Urinary bladder (tissue), 4 donors: ENCODE measurements at places on chromosomes 7 and 10. TPM values are rescaled to one million over a fixed set of nuclear protein-coding genes. Genes with fewer than 3 reads are reported as not detected.

Gene HIBADH
- 52.4 TPM for total RNA-seq

Gene MYOF
- total RNA-seq, result 99.1 TPM

- no peak for DNase-seq
These were observed 15.5 kb downstream of the CREB3L2 start for GRCh38 chr7:137986252-137987017.

Gene GJD4
- not detected for total RNA-seq

- DNase-seq, result no peak
These were observed 48.4 kb upstream of the FZD8 start for GRCh38 chr10:35690534-35690933.

GRCh38 chr7:35649711-35650110 is 45.2 kb downstream of the HERPUD2 start:
- DNase-seq, result no peak

DNA sequence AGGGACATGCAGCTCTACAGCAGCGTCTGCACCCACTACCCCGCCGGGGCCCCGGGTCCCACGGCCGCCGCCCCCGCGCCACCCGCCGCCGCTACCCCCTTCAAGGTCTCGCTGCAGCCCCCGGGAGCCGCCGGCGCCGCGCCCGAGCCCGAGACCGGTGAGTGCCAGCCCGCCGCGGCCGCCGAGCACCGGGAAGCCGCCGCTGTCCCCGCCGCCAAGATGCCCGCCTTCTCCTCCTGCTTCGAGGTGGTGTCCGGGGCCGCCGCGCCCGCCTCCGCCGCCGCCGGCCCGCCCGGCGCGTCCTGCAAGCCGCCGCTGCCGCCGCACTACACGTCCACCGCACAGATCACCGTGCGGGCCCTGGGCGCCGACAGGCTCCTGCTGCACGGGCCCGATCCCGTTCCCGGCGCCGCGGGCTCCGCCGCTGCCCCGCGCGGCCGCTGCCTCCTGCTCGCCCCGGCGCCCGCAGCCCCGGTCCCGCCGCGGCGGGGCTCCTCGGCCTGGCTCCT is 631 bp downstream of the OTUD1 start:
- DNase-seq, result no peak

DNA sequence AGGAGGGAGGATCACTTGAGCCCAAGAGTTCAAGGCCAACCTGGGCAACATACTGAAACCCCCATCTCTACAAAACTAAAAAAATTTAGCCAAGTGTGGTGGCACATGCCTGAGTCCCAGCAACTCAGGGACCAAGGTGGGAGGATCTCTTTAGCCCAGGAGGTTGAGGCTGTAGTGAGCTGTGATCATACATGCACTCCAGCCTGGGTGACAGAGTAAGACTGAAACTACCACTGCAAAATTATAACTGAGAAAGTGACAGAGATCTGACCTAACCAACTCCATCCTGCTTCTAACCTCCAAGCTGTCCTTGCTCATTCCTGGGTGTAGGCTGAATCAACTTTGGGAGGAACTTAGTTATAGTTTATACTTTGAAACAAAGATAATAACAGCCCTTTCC is 59.4 kb downstream of the HTR7 start:
- no peak for DNase-seq

Gene FZD8
- 8.2 TPM for total RNA-seq

GRCh38 chr10:71087622-71088021 is 124.7 kb upstream of the UNC5B start:
- no peak for DNase-seq

Gene NUTM2E
- total RNA-seq, result not detected

GRCh38 chr7:100642534-100642907 is 1.2 kb upstream of the TFR2 start:
- DNase-seq, result no peak

- DNase-seq, result no peak
These were observed 57.0 kb downstream of the PRKAG2 start for GRCh38 chr7:151819866-151820265.

DNA sequence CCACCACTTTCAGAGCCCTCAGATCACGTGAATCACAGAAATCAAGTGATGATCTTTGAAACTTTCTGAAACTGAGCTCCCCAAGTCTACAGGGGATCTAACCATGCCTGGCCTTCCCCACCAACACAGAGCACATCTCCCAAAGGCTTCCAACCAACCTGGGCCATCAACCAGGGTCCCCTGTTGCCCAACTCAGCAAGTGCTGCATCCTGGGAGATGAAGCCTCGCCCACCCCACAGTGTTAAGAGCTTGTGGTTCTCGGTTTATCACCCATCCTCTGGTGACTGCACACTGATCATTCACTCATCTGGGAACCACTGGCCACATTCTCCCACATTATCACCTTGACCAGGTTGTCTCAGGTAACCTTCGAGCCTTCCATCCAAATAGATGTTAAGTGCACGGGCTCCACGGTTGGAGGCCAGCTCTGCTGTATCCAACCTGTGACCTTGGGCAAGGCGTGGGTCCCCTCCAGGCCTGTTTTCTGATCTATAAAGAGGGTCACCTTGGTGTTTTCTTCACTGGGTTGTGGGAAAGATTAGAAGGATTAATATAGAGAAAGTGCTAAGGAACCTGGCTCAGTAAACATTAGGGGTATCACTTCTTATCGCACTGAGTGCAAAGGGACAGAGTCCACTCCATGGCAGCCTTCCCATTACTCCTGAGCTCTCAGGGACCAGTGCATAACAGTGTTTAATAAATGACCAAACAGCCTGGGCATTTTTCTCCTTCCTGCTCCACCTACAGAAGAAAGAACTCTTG is 3.6 kb downstream of the ZNF488 start:
- no peak for DNase-seq

- DNase-seq, result no peak
These were observed 1.3 kb downstream of the EGR2 start for GRCh38 chr10:62814756-62815380.

Gene TRPV5
- total RNA-seq, result 0.26 TPM

Gene PRPS1L1
- not detected for total RNA-seq

Gene SFTPA1
- not detected for total RNA-seq

Gene BLVRA
- total RNA-seq, result 16.2 TPM

GRCh38 chr10:89978081-89978480 is 276.7 kb downstream of the KIF20B start:
- no peak for DNase-seq

DNA sequence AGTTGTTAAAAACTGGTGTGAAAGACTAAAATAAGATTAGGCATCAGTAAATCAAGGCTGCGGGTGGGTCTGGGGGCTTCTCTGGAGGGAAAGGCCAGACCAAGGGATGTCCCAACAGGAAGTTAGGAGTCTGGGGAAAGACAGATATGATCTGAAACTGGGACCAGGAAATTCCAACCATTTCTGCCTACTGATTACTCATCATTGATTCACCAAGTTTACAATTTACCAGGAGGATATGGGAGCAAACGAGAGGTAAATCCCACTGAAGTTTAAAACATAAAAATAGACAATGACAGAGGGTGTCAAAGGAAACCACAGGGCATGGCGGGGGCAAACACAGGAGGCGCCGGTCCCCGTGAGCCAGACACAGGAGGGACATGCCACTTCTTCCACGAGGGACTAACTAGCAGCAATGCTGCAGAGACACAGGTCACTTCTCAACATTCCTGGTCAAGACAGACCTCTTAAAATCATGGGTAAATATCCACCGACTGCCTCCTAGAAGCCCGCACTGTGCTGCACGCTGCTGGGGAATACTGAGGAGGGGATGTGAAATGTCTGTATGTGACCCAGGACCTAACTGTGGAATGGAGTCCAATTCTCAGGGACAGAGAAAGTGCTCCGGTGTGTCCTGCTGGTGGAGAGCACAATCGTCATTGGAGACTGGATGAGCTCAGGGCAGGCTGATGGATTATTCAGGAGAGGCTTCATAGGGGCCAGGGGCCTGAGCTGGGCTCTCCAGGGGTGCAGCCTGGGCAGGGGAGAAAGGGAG is 153.4 kb upstream of the KLF14 start:
- no peak for DNase-seq

Gene HOXA4
- 1.0 TPM for total RNA-seq

DNA sequence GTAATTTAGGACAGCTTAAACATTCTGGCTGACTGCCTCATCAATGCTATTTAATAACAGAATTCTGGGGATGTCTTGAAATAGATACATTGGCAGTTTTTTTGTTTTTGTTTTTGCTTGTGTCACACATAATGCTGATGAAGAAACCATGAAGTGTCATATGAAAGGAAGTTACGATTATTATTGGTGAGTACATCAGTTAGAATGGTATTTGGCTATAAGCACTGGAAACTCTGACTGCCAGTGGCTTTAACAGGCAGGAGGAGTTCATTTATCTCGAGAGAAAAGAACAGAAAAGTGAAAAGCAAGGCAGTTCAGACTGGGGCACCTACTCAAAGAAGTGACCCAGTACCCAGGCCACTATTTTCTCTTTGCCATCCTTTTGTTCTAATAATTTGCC is 18.1 kb downstream of the LSM8 start:
- DNase-seq, result no peak

DNA sequence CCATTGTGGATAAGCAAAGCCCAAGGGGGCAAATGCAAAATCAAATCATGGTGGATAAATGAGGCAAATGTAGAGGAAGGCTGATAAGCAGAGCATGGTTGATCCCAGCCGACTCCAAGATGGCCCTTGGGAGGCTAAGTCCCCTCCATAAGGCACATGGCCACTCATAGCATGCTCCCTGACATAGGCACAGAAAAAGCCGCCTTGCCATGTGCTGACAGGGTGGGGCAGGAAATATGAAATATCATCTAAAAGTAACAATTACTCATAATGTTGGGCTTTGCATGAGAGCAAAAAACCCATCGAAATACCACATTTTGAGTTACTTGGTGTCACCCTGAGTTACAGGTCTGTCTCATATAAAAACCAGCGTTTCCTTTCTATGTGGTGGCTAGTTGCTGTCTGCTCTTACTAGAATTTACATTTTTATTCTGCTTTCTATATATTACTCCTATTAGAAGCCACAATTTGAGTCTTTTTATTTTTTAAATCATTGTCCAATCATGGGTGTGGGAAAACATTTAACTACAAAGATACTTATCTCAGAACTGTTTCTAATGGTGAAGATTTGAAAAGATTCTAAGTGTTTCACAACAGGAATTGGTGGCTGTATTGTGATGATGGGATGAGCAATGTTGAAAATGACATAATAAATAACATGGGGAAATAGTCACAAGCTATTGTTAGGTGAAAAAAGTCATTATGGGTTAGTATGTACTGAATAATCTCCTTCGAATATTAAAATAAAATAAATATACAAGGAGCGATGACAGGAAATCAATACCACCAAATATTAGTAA is 102.7 kb downstream of the CUBN start:
- no peak for DNase-seq

Gene ANKMY2
- total RNA-seq, result 53.1 TPM

GRCh38 chr10:24382979-24383663 is 174.2 kb downstream of the KIAA1217 start:
- peak; percentile 25 for DNase-seq

Gene FAM237B
- not detected for total RNA-seq

Gene NPY
- total RNA-seq, result 4.3 TPM

GRCh38 chr10:117970962-117971361 is 75.8 kb downstream of the RAB11FIP2 start:
- DNase-seq, result no peak

- no peak for DNase-seq
These were observed 107.6 kb downstream of the ADCY1 start for GRCh38 chr7:45681596-45682357.

GRCh38 chr7:159083001-159083697 is 61.5 kb downstream of the VIPR2 start:
- DNase-seq, result no peak

DNA sequence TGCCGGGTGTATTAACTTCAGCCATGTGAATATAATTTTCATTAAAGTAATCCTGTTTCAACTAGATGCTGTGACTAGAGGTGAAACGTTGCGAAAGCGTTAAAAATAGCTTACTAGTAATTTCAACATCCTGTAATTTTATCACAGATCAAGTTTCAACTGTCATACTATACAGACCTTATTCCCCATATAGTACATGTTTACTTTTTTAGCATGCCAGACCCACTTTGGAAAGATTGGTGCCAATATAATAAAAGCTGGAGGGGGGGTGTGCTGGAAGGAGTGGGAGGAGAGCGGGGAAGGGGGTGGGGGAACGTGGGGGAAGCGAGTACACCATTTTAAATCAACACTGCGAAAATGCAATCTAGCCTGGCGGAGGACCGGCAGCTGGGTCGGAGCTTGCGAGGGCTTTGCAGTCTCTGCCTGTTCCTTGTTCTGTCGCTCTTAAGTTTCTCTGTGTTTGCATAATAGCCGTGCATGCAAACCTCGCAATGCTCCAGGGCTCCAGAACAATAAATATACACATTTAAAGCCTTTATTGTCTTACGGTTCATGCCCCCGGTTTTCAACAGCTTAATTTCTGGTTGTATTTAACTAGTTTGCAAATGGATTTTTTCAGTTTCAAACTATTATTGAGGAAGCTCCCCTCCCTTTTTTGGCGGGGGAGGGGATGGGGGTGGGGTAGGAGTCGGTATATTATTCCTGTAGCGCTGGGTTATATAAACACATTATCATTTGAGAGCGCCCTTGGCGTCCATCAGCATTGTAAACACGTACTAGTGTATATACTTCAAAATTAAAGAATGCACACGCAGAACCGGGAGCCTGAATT is 1.3 kb upstream of the ARID5B start:
- peak; percentile 53 for DNase-seq

Gene HTRA1
- 83.9 TPM for total RNA-seq

- no peak for DNase-seq
These were observed 19.6 kb upstream of the AGMO start for GRCh38 chr7:15581352-15581951.

DNA sequence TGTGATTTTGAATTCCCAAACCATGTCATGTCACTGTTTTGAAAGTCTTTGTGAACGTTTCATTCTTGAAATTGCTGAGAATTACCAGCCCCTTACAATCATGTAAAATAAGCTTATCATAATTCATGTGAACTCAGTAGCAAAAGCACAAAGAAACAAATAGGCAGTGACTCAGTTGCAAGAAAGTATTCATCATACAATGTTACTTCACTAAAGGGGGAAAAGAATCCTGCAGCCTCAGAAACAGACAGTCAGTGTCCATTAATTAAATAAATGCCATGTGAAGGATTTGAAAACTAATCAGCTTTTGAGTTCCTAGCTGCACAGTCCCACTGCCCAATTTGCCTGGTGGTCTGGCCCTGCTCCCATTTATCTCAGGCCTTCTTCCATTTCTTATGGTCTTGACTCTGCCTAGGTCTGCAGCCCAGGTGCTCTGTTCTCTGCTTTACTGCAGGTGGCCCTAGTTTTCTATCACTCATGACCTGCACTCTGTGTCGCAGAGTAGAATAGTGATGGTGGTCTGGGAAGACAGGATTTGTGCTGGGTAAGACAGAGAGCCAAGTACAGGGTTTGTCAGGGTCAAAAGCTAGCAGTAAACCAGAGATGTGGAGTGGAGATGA is 99.7 kb downstream of the PLCE1 start:
- no peak for DNase-seq

Gene CYP2C19
- total RNA-seq, result not detected

DNA sequence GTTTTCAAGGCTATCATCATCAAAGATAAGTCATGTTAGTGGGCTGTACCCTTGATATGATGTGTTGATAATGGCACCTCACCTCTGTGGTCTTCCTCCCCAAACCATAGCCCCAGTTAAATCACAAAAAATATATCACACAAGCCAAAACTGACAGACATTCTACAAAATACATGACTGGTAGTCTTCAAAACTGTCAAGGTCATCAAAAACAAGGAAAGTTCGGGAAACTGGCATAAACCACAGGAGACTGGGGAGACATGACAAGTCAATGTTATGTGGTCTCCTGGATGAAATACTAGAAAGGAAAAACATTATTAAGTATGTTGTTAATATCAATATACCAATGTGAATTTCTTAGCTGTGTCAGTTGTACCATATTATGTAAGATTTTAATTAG is 279.5 kb upstream of the FZD1 start:
- DNase-seq, result no peak

GRCh38 chr10:21171936-21172541 is 274.9 kb upstream of the NEBL start:
- no peak for DNase-seq

Gene IL15RA
- 3.5 TPM for total RNA-seq
